ENCODE measurements at places on chromosomes 6 and 20.

GRCh38 chr6:157460182-157460999 lies 79.4 kb downstream of the ZDHHC14 start:
- no peak for DNase-seq

GRCh38 chr20:37526839-37527637 lies 638 bp downstream of the BLCAP start:
- DNase-seq: peak; percentile 29

DNA sequence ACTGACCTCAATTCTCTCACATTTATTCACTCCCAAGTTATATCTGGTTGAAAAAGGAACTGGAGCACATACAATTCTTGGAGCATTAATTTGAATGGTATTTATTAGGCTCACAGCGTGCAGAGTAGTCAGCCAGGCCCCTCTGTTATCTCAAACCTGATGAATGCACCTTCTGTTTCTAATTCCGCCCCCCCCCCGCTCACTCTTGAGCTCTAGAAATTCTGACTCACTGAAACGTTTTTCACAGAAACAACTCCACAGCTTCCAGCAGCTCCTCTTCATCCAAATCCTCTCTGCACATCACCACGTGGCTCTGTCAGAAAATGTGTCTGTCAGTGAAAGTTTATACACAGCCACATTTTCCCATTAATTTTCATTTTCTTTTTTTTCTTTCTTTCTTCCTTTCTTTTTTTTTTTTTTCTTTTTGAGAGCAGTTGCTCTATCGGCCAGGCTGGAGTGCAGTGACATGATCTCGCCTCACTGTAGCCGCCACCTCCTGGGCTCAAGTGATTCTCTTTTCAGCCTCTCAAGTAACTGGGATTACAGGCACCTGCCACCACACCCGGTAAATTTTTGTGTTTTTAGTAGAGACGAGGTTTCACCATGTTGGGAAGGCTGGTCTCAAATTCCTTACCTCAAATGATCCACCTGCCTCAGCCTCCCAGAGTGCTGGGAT lies 109.4 kb downstream of the TBXT start:
- DNase-seq: no peak

DNA sequence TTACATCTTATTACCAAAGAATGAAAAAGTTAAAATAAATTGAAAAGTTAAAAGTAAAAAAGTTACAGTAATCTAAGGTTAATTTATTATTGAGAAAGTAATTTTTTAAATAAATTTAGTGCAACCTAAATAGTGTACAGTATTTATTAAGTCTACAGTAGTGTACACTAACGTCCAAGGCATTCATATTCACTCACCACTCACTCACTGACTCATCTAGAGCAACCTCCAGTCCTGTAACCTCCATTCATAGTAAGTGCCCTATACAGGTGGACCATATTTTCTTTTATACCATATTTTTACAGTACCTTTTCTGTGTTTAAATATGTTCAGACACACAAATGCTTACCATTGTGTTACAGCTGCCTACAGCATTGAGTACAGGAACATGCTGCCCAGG lies 624.7 kb upstream of the NOX3 start:
- DNase-seq: no peak

DNA sequence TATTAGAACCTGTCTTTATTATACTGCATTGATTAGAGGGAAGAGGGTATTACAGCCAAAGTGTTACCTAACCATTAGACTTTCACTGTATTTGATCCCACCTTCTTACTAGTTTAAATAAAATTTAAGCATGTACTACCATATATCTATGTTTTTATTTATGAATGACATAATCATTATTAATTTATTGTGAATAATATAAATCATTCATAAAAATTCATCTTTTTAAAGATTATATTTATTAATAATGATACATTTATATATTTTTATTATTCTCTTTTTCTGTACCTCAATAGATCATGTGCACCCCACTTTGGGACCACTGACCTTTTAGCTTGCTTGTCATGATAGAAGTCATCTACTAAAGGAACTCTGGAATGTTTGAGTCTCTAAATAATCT lies 223.5 kb upstream of the MARCKS start:
- DNase-seq: no peak

GRCh38 chr6:75128878-75129570 lies 76.8 kb downstream of the COL12A1 start:
- DNase-seq: no peak

- DNase-seq: no peak
Measured at GRCh38 chr6:144710207-144710606, 425.1 kb downstream of the UTRN start.

DNA sequence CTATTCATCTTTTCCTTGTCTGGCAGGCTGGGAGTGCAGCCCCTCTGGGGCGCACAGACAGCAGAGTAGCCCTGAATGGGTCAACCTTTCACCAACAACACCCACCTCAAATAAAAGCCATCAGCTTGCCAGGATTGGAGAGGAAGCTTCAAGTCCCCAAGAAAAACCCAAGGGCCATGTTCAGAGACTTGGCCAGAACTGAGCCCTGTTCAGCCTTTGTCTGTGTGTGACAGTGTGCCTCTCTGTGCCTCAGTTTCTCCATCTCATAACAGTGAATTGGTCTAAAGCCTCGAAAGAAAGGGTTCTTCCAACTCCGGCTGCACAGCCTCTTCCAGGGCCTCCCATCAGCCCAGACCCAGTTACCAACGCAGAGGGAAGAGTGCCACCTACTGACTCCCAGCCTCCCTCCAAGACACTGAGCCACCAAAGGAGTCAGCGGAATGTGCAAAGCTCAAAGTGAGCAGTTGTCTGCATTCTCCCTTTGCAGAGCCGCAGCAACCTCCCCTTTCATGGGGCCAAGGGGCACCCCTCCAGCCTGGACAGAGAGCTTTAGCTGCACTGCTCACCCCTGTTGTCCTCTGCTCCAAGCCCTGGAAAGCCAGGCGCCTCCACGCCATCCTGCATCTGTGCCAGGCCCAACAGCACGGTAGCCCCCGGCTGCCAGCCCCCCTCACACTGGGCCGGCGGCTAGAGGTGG lies 82.7 kb upstream of the TOP1 start:
- DNase-seq: peak; percentile 80

DNA sequence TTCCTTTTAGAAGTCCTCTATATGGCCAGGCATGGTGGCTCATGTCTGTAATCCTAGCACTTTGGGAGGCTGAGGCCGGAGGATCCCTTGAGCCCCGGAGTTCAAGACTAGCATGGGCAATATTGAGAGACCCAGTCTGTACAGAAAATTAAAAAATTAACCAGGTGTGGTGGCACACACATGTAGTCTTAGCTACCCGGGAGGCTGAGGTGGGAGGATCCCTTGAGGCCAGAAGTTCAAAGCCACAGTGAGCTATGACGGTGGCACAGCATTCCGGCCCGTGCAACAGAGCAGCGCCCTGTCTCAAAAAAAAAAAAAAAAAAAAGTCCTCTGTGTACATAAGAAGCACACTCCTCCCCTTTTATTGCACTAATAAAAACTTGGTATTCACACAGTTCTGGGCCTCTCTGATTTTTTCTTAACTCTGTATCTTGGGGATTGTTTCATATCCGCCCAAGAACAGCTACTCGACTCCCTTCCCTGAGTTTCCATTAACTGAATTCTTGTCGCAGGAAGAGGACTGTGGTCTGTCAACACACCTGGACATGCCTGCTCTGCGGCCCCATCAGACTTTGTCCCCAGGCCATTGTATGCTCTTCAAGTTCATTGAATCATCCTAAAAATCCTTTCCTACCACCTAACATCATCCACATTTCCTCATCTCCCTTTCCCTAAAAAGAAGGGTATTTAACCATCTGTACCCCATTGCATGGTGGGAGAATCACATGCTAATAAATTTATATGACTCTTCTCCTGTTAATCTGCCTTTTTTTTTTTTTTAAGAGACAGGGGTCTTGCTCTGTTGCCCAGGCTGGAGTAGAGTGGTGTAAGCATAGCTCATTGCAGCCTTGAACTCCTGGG lies 25.9 kb upstream of the PPP1R3G start:
- no peak for DNase-seq

GRCh38 chr6:79377047-79377446 lies 142.6 kb upstream of the HMGN3 start:
- no peak for DNase-seq

DNA sequence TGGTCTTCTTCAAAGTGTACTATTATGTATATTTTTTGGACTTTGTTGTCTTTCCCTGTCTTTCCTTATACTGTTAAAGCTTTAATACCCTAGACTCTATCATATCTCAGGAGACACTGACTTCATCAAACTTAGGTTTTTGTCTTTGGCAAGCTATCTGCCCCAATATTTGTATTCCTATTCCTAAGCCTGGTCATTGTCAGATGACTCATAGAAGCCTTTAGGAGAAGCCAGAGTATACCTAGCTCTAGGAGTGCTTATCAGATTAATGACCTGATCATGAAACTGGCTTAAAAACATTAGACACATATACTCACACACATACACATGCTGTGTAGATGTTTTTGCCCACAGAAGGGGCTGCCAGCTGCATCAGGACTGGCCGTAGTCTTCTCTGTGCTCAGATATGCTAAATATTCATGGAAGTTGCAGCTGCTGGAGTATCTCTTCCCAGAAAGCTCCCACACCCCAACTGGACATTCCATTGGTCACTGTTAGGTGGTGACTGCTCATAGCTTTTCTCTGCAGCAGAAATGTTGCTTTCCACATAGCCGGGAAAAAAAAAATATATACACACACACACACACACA lies 102.0 kb downstream of the ANKS1A start:
- no peak for DNase-seq

DNA sequence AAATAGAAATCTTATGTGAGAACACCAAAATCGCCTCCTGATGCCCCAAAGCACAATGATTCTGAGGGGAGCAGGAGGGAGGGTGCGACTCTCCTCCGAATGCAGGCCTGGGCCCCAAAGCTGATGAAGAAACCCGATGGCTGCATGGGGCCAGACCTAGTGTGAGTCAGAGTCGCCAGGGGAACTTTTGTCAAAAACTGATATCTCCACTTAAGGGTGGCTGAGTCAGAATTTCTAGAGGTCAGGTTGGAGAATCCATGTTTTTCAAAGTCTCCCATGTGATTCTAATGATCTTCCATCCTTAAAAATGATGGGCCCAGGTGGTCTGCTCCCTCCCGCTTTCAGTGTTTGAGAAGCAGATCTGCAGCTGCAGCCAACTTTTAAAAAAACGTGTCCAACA lies 172.8 kb downstream of the BACH2 start:
- no peak for DNase-seq

DNA sequence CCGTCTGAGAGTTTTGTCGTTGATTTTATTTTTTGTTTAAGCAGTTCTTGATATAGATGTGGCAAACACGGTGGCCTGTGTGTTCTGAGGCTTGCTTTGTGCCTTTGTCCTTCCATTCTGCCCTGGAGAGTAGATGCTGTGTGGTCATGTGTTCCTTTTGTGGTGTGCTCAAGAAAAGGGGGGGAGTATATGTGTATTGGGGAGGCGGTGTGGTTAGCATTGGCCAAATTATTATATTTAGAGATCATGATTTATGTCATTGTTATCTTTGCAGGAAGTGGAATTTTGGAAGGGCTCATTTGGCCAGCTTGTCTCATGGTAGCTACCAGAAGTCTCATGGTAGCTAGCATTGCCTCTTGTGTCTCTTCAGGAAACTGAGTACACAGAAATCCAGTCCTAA lies 16.4 kb downstream of the RREB1 start:
- DNase-seq: no peak

GRCh38 chr6:26292709-26293108 lies 72.3 kb upstream of the BTN3A2 start:
- no peak for DNase-seq

DNA sequence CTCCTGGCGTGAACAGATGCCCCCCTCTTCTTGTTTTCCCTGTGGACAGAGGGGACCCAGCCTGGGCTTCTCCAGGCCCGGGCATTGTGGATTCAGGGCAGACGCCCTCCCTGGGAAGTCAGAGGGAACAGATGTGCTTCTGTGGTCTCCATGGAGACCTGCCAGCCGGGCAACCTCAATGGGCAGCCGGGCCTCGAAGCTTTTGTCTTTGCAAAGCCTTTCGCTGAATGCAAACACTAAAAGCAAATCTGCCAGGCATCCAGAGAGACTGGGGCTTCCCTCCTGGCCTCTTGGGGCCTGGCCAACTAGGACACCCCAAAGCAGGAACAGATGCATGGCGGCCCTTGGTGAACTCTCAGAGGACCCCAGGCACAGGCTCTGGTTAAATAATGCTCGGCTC lies 370.0 kb upstream of the SULF2 start:
- no peak for DNase-seq

DNA sequence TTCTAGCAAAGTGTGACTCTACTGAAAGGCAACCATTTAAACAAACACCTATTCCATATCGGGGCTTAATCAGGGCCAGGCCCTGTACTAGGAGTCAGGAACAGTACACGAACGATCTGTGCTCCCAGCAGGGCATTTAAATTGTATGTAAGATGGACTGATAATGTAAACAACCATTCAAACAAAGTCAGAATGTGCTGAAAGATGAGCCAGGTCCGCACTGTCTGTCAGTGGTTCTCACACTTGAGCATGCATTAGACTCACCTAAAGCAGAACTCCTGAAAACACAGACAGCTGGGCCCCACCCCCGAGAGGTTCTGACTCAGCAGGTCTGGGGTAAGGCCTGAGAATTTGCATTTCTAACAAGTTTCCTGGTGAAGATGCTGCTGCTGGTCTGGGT lies 81.6 kb downstream of the PXDC1 start:
- no peak for DNase-seq

DNA sequence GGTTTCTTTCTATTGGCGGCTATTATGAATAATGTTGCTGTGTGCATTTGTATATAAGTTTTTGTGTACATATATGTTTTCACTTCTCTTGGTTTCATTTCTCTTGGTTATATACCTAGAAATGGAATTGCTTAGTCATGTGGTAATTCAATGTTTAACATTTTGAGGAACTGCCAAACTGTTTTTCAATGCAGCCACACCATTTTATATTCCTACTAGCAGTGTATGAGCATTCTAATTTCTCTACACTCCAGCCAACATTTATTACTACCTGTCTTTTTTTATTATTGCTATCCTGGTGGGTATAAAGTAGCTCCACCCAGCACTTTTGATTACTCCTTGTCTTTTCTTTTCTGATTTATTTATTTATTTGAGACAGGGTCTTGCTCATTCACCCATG lies 54.8 kb downstream of the PHACTR2 start:
- DNase-seq: no peak

GRCh38 chr6:80541886-80542285 lies 435.4 kb downstream of the BCKDHB start:
- DNase-seq: no peak

GRCh38 chr6:71028236-71028876 lies 71.5 kb upstream of the B3GAT2 start:
- no peak for DNase-seq
